ENCODE measurements at places on chromosomes 16 and 17.

GRCh38 chr16:57527027-57527426, 9.3 kb downstream of the CCDC102A start:
- no peak for DNase-seq

- no peak for DNase-seq
These were observed 599.3 kb upstream of the PSMD7 start for GRCh38 chr16:73697336-73697735.

- peak; percentile 52 for DNase-seq
These were observed 138.0 kb upstream of the NUDT7 start for GRCh38 chr16:77584205-77584859.

GRCh38 chr17:77645072-77646045, 313.1 kb upstream of the TNRC6C start:
- peak; percentile 53 for DNase-seq

DNA sequence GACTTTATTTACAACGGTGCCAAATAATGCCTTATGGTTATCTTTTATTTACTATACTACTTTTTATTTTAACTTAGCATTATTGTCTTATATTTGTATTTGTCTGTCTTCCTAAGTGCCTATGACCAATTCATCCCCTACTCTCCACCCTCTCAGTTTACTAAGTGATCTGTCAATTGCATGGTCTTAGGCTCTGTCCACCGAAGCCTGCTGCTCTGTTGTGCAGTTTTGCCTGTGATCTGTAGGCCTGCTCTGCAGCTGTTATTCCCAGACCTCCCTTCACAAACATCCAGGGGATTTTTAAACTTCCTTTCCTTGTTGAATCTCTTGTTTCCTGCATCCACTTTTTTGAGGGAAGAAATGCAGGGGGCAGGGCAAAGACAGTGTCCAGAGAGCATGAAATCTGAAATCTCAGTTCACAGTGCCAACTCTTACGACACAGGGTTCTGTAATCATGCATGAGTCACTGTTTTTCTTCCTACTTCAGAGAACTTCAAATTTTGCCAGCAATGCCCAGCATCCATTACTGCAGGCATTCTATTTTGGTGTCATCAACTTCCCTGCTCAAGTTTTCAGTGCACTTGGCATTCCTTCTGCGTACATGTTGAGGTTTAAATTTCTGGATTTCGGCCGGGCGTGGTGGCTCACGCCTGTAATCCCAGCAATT, 11.4 kb downstream of the SLFN5 start:
- no peak for DNase-seq

- no peak for DNase-seq
These were observed 114.7 kb downstream of the HAPSTR1 start for GRCh38 chr16:9206156-9206555.

DNA sequence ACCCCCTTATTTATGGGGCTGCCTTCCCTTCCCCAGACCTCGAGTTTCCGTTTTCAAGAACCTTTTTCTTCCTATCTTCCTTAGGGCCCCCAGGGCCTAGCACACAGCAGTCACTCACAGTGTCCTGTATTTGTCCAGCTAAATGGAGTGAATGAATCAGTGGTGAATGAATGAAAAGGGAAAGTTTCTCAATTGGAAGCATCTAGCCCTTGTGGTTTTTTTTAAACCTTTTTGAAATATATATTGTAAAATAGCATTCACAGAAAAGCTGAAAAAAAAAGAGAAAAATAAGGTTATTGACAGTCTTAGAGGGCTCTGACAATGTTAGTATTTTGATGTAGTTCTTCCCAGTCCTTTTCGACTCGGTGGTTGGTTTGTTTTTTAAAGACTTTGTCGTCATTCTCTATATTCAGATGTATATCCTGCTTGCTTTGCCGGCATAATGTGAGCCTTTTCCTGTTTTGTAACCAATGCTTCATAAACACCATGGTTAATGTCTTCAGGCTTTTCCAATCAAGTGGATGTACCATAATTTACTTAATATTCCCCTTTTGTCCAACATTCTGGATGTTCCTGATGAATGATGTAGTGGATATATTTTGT, 45.3 kb downstream of the RAI1 start:
- DNase-seq, result no peak

GRCh38 chr17:17719966-17720543, 38.8 kb downstream of the RAI1 start:
- DNase-seq, result no peak

GRCh38 chr17:40490289-40490853, 11.1 kb downstream of the TNS4 start:
- peak; percentile 82 for DNase-seq

GRCh38 chr16:73670836-73671820, 623.2 kb upstream of the ZFHX3 start:
- no peak for DNase-seq

DNA sequence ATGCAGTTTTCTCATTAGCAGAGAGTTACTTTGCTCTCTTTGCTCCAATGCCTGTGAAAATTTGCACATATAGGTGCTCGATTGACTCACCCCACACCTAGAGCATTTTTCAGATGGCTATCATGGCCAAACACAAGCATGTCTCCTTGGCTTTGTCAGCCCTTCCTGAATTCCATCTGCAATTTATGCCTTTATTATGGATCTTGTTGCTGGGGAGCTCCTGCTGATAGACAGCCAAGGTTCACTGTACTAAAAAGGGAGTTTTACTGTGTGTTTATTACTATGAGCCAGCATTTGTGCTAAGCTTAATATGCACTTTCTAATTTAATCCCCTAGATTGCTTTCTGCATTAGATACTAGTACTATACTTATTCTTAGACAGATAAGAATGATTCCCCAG, 93.3 kb downstream of the TOX3 start:
- DNase-seq, result no peak

DNA sequence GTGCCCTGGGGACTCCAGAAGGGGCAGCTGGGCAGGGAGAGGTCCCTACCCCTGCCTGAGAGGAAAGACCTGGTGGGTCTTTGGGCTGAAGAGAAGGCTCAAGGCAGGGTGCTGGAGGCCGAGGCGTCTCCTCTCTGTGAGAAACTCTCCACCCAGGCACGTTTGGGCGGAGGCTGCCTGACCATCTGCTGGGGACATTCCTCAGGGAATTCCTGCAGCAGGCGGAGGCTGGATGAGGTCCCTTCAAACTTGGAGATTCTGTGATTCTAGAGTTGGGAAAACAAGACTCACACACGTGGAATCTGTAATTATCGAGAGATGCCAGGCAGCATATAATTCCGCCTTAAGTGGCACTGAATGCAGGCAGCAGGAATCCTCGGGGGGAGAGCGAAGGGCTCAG, 21.1 kb upstream of the PHF12 start:
- DNase-seq, result no peak

DNA sequence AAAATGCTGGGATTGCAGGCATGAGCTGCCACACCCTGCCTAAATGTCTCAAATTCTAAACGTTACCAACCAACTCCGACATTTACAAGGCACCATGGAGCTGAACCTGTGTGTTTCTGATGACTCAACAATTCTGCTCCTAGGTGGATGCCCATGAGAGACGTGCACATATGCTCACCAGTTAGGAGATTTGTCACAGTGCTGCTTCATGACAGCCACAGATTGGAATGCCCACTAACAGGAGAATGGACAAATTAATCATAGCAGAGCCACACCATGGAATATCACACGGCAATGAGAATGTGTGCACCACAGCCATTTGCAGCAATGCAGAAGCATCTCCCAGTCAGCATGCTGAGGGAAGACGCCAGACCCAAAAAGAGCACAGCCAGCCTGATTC, 8.0 kb upstream of the KCNG4 start:
- no peak for DNase-seq

GRCh38 chr17:54153423-54153822, 330.7 kb downstream of the KIF2B start:
- no peak for DNase-seq

DNA sequence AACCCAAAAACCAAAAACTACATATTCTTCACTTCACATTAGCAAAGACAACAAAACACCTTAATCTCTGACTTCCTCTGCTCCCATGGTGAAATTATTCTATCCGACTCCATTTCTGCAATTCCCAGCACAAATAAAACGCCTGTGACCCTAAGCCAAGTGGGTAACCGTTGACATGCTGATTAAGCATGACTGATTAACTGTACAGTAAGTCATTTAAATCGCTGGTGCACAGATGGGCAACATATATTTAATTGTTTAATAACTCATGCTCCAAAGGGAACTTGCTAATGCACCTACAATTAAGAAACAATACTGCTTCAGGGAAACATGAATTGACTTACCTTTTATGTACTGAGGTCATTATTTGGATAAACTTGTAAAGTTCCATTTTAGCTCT, 436.7 kb downstream of the KIF2B start:
- DNase-seq, result no peak

GRCh38 chr16:30786115-30786935, 680 bp downstream of the ZNF629 start:
- peak; percentile 54 for DNase-seq

- DNase-seq, result no peak
These were observed 35.8 kb downstream of the TEKT5 start for GRCh38 chr16:10658943-10659342.

DNA sequence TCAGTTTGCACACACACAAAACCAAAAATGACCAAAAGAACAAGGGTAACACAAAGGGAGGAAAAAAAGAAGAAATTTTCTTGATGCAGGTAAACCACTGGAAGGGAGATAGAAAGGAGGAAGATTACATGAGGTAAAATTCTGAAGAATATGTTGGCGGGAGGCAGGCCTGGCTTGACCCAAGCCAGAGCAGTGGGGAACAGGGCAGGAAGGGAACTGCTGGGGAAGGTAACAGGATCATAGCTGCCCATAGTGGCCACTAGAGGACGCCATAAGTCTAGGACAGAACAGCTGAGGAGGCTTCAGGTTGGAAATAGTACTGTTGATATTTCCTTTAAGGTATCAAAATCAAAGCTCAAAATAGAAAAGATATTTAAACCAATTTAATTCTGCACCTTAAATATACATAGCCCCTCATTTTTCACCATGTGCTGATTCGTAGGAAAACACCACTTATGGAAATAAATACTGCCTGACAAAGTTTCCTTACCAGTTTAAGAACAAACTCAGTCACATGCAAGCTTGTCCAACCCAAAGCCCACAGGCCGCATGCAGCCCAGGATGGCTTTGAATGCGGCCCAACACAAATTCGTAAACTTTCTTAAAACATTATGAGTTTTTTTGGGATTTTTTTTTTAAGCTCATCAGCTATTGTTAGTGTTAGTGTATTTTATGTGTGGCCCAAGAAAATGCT, 15.5 kb downstream of the VPS35 start:
- DNase-seq, result peak; percentile 58

GRCh38 chr16:30609002-30609925, 925 bp downstream of the ZNF689 start:
- DNase-seq, result peak; percentile 25

GRCh38 chr16:30104492-30104891, 8.5 kb upstream of the YPEL3 start:
- DNase-seq, result no peak

DNA sequence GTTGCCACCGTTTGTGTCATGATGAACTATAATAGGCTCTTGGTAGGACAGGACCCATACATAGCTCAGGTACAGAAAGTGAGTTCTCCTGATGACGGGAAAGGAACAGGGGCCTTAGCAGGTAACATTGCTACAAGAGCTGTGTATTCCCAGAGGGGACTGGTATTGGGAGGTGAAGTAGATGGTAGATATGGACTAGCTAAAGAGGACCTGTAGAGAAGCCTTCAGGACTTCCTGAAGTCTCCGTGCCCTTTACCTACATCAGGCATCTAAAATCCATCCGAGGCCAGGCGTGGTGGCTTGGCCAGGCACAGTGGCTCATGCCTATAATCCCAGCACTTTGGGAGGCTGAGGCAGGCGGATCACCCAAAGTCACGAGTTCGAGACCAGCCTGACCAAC, 12.7 kb upstream of the SMARCD2 start:
- DNase-seq, result no peak

- peak; percentile 92 for DNase-seq
These were observed at the start of gene GFER for GRCh38 chr16:1983544-1984346. Gene GFER, plus strand, starts transcription at chr16:1984193. Its CDS starts 26 bp downstream, at chr16:1984219.

- DNase-seq, result no peak
These were observed 506.7 kb upstream of the KIF2B start for GRCh38 chr17:53316073-53316472.

- no peak for DNase-seq
These were observed 29.1 kb downstream of the ENDOV start for GRCh38 chr17:80443916-80444643.

DNA sequence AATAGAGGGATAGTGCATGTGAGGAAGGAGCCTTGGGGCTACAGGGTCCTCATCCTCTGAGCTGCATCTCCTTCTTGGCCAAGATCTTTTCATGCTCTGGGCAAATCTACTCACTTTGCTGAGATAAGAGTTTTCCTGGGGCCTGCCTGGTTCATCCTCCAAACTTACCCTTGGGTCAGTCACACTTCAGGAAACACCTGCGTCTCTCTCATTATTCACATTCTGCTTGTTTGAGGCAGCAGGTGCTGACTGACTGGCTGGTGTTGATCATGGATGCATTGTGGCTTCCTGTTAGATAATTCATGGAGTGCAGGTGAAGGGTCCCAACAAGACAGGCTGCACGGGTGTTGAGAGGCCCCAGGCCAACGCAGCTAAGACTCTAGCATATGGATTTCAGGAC, 162.6 kb downstream of the SALL1 start:
- DNase-seq, result no peak

DNA sequence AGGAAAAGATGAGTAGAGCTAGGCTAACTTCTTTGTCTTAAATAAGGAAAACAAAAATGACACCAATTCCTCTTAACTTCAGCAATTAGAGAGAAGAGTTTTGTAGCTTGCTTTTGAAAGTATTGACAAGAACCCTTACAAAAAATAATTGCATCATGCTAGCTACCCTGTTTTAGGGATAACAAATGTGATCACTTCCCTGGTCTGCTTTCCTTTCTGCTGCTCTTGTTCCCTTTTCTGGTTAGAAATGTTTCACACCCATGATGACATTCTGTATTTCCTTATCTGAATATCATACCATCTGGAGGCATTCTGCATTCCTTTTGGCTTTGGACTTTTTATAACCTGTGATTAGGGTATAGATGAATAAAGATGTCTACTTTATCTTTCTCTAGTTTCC, 9.9 kb upstream of the SMIM36 start:
- no peak for DNase-seq

DNA sequence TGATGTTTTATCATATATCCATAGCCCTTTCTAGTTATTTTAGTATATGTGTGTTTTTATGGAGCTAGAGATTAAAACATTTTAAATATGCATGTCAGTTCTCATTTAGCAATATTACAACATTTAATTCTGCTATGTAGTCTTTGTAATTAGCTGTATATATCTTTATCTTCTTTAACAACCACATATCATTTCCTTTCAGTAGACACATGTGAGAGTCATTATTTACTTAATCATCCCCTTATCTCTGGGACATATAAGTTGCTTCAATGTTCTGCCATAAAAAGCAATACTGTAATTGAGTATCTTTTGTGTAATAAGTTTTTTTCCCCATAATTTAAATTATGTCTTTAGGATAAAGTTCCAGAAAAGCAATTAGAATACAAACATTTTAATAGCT, 52.0 kb upstream of the CLEC3A start:
- no peak for DNase-seq

- DNase-seq, result no peak
These were observed 25.1 kb upstream of the CNOT1 start for GRCh38 chr16:58654560-58655214.

GRCh38 chr16:48901712-48902374, 291.9 kb upstream of the N4BP1 start:
- DNase-seq, result no peak

- no peak for DNase-seq
These were observed 3.7 kb downstream of the VEZF1 start for GRCh38 chr17:57984261-57984890.

GRCh38 chr16:53207810-53208752, 153.3 kb downstream of the CHD9 start:
- peak; percentile 95 for DNase-seq

Measured in SK-N-DZ (cell line).